Stimulated activated naive CD8-positive, alpha-beta T cell treated with anti-CD3 and anti-CD28 coated beads, Interleukin-15, amount 100 ng/mL, for 72 hours (primary cell): ENCODE measurements at places on chromosomes 3 and 15.

GRCh38 chr15:81043281-81043934, 42.7 kb downstream of the TLNRD1 start:
- DNase-seq = no peak

GRCh38 chr3:53215816-53216215, 40.0 kb downstream of the TKT start:
- no peak for DNase-seq

- DNase-seq = no peak
Measured at GRCh38 chr3:109553591-109554371, 216.4 kb upstream of the DPPA4 start.

DNA sequence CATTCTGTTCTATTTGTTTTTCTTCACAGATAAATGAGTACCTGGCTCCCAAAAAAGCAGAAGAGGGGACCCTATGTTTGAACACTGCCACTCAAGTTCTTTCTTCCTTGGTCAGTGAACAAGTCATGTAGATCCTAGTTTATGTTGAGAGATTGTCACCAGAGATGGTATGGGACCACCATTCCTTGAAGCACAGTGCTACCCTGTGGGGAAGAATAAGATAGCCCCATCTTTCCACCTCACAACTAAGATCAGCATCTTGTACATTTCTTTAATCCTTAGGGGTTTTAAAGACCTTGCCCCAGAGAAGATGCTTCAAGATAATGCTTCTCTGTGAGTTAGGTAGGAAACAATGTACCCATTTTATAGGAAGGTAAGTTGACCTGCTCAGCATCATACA, 233.5 kb upstream of the WNT5A start:
- no peak for DNase-seq

DNA sequence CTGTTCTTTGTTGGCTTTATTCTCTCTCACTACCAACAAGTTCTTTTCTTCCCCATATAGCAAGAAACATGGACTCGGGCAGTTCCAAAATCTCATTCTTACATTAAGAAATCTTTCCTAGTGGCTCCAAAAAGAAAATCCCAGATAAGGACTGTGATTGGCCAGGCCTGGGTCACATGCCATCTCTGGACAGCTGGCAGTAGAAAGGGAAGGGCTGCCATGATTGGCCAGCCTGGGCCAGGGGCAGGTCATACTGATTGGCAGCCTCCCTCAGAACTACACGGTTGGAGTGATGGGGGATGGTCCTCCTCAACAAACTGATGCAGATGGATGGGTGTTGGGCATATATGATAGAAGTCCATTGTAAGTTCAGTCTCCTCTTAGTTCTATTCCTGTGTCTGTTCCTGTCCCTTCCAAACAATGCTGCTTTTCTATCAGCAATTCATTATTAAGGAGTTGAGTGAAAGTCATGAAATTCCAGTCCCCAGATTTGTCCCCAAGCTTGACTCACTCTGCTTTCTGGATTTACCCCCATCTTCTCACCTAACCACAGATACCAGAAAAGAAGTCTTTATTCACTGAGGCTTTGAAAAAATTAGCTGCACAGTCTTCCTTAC, 175.5 kb downstream of the ATG7 start:
- DNase-seq = no peak

DNA sequence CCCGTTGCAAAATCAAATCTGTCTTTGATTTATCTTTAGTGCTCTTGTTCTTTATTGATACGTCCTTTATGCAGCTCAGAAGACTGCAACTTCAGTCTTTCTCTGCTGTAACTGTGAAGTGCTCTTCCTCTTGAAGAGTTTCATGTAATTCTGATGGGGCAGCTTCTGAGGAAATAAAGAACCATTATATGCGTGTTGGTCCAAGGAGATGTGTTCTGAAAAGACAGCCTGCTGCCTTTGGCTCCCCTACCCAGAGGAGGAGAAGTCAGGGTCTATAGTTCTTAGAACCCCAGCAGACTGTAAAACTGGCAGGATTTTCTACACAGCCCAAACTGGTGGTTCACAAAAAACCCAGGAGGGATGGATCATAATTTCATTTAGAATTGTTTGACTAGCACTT, 22.4 kb upstream of the ABHD10 start:
- no peak for DNase-seq

DNA sequence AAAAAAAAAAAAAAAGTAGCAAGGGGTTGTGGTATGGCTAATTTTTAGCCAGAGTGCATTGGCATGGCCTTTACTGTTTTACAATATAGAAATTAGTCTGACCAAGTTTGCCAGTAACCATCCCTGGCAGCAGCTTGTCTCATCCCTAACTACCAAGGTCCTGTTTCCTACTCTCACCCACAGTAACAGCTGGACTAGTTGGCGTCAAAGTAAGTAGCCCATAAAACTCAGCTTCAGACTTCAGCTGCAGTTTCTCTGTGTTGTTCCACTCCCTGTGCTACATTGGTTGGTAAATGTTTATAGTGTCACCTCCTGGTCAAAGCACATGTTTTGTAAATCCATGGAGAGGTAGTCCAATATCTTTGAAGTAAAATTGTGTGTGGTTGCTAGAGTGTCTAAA, 691.3 kb downstream of the ZPLD1 start:
- no peak for DNase-seq

GRCh38 chr3:50182533-50183099, 8.8 kb upstream of the GNAT1 start:
- no peak for DNase-seq

GRCh38 chr3:158847885-158848284, 46.0 kb downstream of the MFSD1 start:
- DNase-seq = no peak

DNA sequence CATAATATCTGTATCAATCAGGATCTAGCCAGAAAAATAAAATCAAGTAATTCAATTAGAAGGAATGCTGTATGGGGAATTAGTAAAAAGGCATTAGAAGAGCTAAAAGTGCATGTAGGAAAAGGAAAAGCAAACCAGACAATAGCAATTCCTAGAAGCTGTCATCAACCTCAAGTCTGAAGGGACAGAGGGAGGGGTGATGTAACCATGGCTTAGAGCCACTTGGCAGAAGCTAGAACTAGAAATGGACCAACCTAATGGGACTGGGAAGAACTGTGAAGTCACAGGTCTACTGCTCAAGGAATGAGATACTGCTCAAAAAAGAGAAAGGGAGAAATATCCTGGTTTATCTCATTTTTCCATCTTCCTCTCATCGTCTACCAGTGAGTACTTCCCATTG, 590.7 kb upstream of the SGO1 start:
- DNase-seq = no peak
